HFF-Myc (cell line): ENCODE measurements at places on chromosomes 5 and 9.

DNA sequence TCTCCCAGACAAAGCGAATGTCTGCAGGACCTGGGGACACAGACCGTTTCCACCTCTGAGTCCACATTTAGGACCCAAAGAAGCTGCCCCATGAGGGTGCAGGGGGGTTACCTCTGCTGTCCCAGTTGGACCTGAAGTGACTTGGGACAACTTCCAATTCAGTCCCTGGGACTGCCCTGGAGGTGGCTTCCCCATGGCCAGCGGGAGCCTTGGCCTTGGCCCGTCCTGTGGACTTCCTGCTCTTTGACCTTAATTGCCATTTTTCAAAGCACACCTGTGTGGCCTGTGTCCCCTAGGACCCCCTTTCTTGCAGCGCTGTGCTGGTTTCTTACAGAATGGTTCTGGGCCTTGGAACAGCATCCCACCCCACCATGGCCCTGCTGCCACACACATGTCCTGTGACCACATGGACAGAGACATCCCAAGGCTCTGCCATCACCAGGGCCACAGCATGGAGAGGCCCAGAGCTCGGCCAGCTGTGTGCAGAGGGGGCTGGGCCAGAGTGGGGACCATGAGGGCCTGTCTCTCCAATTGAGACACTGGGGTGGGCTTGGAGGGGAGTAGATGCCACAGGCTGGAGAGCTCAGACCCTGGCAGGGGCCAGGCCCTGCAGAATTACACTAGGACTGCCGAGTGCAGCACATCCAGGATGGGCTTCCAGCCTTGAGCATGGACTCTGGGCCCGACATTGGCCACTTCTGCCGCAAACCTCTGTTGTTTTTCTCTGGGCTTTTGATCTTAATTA is 45.8 kb downstream of the SECISBP2 start:
- DNase-seq: no peak

DNA sequence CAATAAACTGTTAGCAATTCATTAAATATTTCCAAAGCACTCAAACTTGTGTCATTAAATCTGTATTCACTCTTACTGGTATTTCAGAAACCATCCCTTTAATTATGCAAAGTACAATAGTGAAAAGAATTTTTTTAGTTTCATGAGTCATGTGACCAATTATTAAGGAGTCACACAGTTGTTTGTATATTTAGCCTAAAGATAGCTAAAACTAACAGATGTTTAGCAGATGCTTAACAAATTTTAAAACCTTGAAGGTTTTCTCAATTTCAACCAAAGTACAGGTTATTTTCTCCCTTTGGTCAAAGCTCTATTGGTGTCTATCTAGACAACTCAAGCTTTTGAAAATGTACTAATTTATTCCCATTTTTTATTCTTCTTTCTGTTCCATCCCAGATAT is 44.1 kb downstream of the PJA2 start:
- no peak for DNase-seq

DNA sequence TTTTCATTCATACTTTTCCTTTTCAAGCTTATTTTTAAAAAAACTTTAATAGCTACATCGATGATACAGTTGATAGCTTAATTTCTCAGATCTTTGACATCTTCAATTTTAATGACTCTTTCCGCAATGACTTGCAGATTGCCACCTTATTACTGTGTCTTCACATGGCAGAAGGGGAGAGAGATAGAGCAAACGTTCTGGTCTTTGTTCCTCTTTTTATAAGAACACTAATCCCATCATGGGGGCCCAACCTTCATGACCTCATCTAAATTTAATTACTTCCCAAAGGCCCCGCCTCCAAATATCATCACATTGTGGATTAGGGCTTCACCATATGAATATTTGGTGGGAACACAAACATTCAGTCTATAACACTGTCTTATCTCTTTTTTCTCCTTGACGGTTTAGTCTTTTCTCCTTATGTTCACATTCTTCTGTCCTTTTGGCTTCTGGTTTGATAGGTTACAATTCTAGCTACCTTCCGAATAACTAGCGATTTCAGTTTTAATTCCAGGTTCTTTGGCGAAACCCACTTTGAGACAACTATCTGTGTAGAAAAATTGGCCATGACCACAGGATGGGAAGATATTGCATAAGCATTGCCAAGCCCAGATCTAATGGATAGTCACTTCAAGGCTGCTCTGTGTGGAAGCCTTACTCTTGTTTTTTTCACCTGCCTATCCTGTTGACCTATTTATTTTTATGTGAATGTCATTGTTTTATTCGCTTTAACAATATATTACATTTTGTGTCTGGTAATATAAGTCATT is 5.0 kb downstream of the ZNF189 start:
- no peak for DNase-seq

GRCh38 chr5:125295405-125295872 is 549.0 kb upstream of the ZNF608 start:
- DNase-seq: no peak

GRCh38 chr5:160491438-160491837 is 69.8 kb downstream of the PTTG1 start:
- no peak for DNase-seq

- no peak for DNase-seq
Measured at GRCh38 chr9:112439825-112440224, 46.8 kb upstream of the KIAA1958 start.

- peak; percentile 74 for DNase-seq
Measured at GRCh38 chr9:77440057-77440456, 208.1 kb downstream of the GNA14 start.

- DNase-seq: no peak
Measured at GRCh38 chr9:101226803-101227202, 158.0 kb downstream of the BAAT start.

GRCh38 chr5:15452781-15453180 is 47.2 kb upstream of the FBXL7 start:
- no peak for DNase-seq

GRCh38 chr9:137970686-137971476 is 93.3 kb downstream of the CACNA1B start:
- no peak for DNase-seq

DNA sequence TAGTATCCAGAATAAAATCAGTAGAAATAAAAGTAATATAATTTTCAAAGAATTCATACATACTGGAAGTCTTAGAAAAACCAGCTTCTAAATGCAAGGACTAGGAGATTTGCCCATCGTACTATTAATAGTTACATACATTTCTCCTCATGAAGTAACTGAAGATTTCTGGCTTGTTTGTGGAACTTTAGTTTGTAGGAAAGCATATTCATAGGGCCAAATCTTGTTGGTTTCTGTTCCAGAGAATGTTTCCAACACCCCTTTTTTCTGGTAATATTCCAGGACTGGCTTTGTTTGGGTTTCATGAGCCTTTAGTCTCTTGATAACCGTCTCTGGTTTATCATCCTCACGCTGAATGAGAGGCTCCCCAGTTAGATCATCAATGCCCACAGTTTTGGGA is 66.3 kb upstream of the TJP2 start:
- DNase-seq: no peak

GRCh38 chr5:131413605-131414559 is 150.0 kb downstream of the CDC42SE2 start:
- DNase-seq: peak; percentile 46

- no peak for DNase-seq
Measured at GRCh38 chr9:71179183-71179582, 57.8 kb upstream of the TRPM3 start.

- DNase-seq: no peak
Measured at GRCh38 chr9:92706218-92706940, 36.4 kb upstream of the IPPK start.

DNA sequence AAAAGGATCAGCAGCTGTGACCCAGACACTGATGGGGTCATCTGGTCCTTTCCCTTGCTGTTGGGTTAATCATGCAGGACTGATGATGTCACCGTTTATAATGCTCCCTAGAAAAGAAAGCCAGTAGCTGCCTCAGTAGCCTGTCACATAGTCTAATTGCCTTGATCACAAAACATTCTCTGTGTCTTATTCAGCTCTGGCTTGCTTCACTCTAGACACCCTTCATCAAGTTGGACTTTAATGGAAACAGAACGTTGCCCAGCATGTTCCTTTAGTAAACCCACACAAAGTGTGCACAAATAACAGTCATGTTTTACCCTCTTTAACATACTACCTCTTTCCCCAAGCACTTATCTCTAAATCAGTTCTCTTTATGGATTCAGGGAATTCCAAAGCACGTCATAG is 170.8 kb downstream of the SGCD start:
- DNase-seq: no peak

GRCh38 chr5:63911871-63912270 is 50.4 kb downstream of the HTR1A start:
- DNase-seq: no peak

GRCh38 chr5:130365956-130366355 is 461.7 kb downstream of the CHSY3 start:
- DNase-seq: no peak

- no peak for DNase-seq
Measured at GRCh38 chr5:142529626-142530278, 156.1 kb downstream of the FGF1 start.

DNA sequence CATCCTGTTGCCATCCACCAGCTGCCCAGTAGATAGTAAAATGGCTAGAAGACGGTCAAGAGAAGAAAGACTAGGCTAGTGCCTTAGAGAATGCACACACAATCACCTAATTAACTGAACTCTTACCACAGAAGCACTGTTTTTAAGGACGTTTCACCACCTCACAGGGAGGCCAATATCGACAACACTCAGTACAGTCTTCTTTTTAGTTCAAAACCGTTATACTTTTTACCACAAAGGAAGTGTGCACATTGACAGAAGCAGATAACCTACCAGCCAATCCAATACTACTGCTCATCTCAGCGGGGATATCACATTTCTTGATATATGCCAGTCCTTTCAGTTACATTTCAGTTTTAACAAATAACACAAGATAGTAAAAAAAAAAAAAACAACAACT is 122.3 kb downstream of the GNAQ start:
- no peak for DNase-seq

- no peak for DNase-seq
Measured at GRCh38 chr5:54988817-54989216, 3.4 kb upstream of the ESM1 start.

DNA sequence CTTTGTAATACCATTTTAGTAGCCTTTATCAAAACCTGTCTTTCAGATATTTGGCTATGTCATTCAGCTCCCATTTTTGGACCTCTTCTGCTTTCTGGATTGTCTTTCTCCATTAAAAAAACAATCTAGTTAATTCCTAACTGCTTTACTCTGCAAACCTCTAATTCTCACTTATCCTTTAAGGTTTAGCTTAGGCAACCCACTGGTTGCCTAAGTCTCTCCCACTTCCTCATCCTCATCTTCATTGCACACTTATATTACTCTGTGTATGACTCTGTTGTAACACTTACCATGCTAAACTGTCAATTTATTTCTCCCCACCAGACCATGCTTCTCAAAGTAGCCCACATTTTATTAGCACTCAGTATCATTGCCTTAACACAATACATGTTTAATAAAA is 205.0 kb upstream of the DMRTA1 start:
- DNase-seq: no peak

- no peak for DNase-seq
Measured at GRCh38 chr5:125274211-125274610, 527.8 kb upstream of the ZNF608 start.

GRCh38 chr5:143314099-143314498 is 89.4 kb downstream of the NR3C1 start:
- DNase-seq: no peak

DNA sequence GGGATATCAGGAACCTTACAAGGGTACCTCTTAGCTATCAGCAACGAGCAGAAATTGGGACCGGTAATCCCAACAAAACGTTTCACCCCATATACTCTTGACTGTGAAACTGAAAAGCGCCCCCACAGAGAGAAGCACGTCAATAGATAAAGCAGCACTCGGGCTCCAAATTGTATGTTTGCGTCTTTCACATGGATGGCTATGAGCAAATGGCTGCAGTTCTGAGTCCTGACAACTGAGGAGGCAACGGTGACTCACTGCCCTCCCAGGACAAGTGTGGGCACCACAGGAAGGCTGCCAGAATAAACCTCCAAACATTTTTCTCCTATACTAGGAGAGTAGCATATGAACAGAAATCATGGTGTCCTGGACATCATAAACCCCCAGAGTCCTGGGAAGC is 36.6 kb downstream of the SEMA4D start:
- no peak for DNase-seq
